ENCODE measurements at places on chromosomes 5 and 9.

DNA sequence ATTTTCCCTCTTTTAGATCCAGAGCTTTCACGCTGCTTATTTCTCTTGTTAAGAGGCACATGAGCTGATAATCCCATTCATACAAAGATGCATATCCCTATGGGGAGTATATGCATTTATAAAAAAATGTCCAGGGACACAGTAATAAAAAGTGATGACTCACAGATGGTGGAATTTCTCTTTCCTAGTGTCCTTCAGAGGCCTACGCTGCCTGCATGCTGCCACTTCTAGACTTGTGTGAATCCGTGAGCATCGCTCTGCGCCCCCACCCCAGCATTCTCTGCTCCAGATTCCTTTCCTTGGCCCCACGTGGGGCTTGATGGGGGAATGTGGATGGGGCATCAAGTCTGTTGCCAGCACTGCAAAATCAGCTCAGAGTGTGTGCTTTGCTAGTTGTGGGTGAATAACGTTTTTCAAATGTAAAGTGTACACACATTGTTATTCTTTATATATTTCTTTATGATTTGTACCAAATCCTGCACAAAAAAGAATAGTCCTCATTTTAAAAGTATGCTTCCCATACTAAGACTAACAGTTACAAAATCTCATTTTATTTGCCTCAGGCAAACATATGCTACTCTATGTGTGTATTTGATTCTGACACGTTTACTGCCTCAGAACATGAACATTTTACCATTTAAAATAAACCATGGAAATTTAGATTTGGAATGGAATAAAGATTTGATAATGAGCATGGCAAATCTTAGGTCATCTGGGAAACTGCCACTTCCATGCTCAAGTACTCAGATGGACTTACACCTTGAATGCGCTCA lies 22.4 kb upstream of the RASGRF2 start:
- no peak for DNase-seq

DNA sequence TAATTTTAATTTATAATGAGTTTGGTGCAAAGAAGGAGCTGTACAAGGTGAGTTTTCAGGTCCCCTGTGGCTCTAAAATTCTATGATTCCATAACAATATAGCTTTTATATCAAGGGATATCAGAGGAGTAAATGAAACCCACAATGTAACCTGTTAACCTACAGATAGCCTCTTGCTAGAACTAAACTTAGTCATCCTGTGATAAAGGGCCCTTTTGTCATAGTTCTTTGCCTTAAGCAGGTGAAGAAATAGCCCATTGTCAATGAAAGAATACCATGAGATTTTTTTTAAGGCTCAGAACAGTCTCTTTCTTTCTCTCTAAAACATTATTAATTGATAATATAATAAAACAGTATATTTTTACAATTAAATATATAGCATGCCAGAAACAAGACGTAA lies 127.8 kb downstream of the NFIB start:
- DNase-seq, result no peak

- no peak for DNase-seq
Observed at GRCh38 chr5:138685193-138685745, 68.0 kb upstream of the CTNNA1 start.

- no peak for DNase-seq
Observed at GRCh38 chr5:41794471-41794870, 75.8 kb downstream of the OXCT1 start.

DNA sequence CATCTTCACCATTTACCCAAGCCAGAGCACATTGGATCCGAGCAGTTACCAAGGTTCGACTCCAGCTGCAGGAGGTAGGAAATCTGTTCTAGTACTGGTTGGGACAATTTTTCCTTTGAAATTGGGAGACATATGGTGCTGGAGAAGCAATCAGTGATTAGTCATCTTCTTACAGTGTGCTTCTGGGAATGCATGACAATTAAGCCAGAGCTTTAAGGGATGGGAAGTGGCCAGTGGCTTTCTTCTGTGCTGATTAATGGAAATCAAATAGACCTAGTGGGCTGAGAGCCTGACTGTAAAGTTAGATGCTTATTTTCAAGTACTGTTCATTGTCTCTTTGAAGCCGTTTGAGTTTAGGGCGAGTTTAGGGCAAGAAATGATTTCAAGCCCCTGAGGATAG lies 152.1 kb downstream of the UNC13B start:
- no peak for DNase-seq

GRCh38 chr5:99995407-99995806 lies 539.8 kb upstream of the FAM174A start:
- DNase-seq, result no peak
